ENCODE measurements at places on chromosomes 11 and 22. TPM values are rescaled to one million over a fixed set of nuclear protein-coding genes. Genes with fewer than 3 reads are reported as not detected.

- DNase-seq = no peak
Measured at GRCh38 chr22:29623553-29624169, 20.2 kb downstream of the NF2 start.

- DNase-seq = no peak
Measured at GRCh38 chr11:85626496-85626895, 648 bp downstream of the DLG2 start.

GRCh38 chr11:47162426-47162825, 14.3 kb downstream of the ARFGAP2 start:
- no peak for DNase-seq

- no peak for DNase-seq
Measured at GRCh38 chr11:2518111-2518982, 73.5 kb downstream of the KCNQ1 start.

- peak; percentile 23 for DNase-seq
Measured at GRCh38 chr11:95849087-95849825, 59.0 kb downstream of the CEP57 start.

- DNase-seq = no peak
Measured at GRCh38 chr11:71418643-71419042, 29.6 kb downstream of the DHCR7 start.

DNA sequence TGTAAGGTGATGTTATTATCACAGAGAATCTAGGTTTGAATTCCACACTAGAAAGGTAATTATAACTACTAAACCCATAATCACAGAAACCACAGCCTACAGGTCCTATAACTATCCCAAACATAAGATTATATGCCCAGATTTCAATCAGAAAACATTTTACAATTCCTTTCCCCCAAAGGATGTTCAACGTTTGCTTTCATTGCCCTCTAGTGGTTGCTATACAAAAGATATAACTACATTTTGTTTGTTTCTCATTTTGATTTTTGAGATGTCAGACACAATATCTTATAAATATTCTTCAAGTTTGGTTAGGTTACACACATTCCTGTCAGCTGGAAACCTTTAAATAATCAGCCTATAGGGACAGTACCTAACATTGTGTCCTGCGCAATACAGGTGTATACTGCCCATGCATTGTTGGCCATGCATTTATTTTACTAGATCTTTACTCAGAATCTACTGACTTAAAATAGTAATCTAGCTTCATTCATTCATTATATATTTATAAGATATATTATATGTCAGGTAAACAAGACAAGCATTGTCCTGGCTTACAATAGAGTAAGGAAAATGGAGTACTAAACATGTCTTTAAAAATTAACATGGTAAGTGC, 530.5 kb upstream of the CCDC90B start:
- peak; percentile 23 for DNase-seq

DNA sequence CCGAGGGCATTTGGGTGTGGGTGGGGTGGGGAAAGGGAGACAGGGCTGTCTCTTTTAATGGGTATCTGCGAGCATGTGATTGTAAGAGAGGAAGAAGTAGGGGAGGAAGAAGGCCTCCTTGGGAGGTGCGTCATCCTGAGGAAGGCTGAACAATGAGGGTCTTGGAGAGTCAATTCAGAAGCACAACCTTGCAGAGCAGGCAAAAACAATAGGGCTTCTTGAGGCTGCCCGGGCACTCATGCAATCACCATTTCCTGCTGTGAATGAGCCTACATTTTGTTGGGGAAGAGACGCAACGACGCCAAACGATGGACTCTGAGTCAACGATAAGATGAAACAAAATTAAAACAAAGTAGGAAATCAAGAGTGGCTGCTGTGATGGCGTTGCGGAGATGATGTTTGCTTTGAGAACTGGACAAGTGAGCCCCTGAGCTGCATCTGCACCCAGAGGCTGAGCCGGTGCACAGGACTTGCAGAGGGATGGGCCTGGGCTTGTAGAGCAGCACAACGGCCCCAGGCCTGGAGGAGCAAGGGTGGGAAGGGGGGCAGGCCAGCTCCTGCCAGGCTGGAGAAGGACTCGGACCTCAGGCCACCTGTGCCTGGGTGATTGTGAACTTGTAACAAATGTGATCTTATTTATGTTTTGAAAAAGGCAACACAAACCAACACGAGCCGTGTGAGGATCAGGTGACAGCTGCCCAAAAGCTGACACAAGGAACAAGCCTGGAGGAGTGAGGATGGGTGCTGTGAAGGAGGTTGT, 92.3 kb upstream of the B3GAT1 start:
- DNase-seq = no peak

DNA sequence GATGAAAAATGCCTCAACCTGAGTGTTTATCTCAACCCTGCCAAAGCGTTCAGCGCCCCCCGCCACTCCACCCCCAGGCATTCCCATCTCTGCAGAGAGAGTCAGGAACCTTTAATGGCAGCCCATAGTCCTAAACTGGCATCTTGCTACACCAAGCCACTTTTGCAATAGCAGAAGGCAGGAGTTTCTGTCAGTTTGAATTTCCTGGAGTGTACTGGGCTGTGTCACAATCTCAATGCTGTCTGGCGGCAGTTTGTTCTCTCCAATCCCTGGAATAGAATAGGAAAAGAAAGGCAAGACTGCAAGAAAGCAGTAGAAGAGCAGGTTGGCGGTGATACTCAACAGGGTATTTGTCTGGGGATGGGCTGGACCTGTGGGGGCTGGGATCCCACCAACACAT, 32.9 kb upstream of the FLI1 start:
- DNase-seq = no peak

GRCh38 chr11:94665116-94665659, 98.0 kb downstream of the PIWIL4 start:
- no peak for DNase-seq

GRCh38 chr11:101743828-101744227, 160.0 kb upstream of the TRPC6 start:
- DNase-seq = no peak

DNA sequence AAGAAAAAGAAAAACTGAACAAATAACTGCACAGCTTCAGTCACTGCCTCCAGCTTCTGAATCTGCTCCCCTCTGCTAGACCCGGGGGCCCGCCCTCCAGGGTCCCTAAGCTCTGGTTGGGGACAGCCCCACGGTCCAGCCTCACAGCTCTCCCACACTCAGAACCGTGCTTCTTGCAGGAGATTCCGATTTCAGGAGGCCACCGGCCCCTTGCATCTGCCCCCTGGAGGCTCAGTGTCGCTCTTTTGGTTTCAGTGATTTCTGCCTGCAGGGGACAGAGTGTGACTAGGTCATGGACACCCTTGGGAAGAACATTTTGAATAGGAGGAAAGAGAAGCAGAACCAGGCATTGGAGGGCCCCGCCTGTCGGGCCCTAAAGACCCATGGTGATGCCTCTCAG, 23.1 kb upstream of the RPS3 start:
- DNase-seq = no peak

DNA sequence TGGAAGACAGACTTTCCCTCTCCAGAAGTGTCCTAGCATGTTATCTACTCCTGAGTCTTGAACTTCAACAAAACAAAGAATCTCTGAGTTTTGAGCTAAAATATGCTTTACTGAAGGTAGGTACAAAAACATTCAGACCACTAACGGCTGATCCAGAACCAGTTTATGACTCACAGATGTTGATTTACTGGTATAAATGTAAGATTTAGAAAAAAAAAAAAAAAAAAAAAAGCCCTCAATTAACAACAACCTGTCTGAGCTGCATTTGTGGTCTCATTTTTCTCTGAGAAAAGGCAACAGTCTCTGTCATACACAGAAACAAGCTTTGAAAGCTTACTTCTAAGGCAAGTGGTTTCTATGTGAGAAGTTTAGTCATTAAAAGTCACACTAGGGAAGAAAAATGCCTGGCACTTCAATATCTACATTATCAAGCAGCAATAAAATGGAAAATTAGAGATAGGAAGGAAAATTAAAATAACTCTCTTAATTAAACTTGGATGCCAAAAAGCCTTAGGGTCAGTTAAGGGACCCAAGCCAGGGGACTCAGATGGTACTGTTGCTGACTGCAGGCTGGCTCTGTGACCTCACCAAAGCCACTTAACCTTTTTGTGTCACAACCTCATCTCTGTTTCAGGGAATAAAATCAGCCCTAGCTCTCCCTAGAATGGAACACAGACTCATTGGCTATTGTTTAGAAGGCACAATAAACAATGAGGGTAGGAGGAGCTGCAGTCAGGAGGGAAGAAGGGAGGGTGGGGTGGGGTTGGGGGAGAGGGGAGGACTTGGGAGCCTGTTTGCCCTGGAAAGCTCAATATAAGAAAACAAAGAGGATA, 61.7 kb downstream of the ETS1 start:
- DNase-seq = no peak

DNA sequence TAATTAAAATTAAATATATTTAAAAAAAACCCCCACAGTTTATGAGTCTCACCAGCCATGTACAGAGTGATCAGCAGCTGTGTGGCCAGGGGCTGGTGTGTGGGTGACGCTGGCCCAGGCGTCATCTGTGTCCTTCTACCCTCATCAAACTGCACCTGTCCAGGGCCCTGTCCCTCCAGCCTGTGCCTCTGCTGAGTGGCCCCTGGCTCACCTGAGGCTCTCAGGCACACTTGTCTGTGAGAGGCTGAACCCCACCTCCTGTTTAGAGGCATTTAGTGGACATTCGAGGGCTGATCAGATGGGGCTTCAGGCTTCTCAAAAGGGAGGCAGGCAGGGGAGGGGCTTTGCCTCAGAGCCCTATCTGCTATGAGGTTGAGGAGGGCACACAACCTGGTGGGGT, 29.9 kb upstream of the SMIM38 start:
- no peak for DNase-seq

Gene BATF2
- total RNA-seq = 0.18 TPM

Gene PRR33
- total RNA-seq = not detected

Gene RRM1
- 61.4 TPM for total RNA-seq

Gene LDHAL6A
- 0.54 TPM for total RNA-seq

Gene GP1BB
- total RNA-seq = 13.7 TPM

Gene CEP57
- 80.8 TPM for total RNA-seq

Gene ZBTB16
- 4.2 TPM for total RNA-seq

All from cerebellum (tissue), 4 donors.